ENCODE measurements at places on chromosomes 3 and 15.

DNA sequence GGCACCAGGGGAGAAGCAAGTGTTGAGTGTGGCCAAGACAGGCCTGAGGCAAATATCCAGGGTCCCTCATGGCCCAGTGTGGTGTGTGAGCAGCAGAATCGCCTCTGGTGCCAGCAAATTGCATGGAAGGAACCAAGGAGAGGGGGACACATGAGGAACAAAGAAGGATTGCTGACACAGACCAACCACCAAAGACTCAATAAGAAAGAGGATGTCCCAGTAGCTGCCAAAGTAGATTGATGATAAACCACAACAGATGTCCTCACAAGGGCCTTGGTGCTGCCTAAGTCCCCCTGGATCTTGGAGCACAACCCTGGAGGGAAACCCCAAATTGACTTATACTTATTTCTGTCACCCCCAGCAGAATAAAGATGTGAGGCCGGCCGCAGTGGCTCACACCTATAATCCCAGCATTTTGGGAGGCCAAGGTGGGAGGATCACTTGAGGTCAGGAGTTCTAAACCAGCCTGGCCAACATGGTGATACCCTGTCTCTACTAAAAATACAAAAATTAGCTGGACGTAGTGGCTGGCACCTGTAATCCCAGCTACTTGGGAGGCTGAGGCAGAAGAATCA is 10.6 kb downstream of the SRGAP3 start:
- no peak for DNase-seq

DNA sequence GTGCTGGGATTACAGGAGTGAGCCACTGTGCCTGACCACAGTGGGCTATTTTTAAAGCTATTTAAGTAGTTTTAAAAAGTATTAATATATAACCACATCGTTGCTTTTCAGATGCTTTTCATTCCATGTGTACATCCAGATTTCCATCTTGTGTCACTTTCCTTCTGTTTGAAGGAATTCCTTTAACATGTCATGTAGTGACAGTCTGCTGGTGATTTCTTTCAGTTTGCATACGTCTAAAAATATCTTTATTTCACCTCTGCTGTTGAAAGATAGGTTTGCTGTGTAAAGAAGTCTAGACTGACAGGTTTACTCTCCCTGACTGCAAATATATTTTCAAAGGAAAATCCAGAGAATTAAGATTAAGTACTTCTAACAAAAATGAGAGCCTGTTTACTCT is 12.2 kb downstream of the FAM240A start:
- no peak for DNase-seq

- DNase-seq, result no peak
Observed at GRCh38 chr3:191376516-191377141, 46.3 kb upstream of the UTS2B start.

DNA sequence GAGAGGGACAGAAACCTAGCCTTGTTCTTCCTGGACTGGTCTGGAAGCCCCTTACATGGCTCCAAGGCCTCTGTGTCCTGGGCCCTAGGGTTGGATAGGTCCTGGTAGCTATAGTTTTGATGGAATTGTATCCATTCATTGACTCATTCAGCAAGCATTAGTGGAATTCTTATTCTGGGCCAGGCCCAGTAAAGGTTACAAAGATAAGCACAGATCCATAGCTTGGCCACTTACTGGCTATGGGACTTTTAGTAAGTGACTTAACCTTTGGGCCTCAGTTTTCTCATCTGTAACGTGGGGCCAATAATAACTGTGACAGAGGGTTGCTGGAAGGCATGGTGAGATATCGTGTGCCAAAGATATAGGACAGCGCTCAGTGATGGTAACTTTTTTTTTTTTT is 13.6 kb upstream of the DAG1 start:
- DNase-seq, result no peak

DNA sequence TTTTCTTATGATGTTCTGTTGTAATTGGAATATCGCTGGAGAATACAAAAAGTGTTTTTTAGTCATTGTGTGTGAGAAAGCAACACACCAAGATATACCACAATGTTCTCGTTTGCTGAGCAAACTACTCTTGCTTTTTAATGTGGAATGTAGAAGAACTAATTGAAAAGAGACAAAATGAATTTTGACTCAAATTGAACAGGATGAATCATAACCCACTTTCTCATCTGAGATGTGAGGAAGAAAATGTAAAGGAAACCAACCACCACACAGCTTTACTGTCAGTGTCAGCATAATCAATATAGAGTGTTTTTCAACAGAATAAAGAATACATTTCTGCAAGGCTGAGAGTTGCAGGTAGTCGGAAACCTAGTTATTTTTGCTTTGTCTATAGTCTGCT is 448.8 kb upstream of the TPRG1 start:
- DNase-seq, result no peak

- no peak for DNase-seq
Observed at GRCh38 chr15:92603278-92603677, 52.3 kb downstream of the FAM174B start.

GRCh38 chr3:38980938-38981337 is 70.8 kb downstream of the SCN11A start:
- no peak for DNase-seq
